ENCODE measurements at places on chromosomes 1 and 21. TPM values are rescaled to one million over a fixed set of nuclear protein-coding genes. Genes with fewer than 3 reads are reported as not detected.

The RNF187 gene
- 97.5 TPM for total RNA-seq

The ZSWIM5 gene
- 9.7 TPM for total RNA-seq

The ATP1B1 gene
- total RNA-seq, result 378 TPM

The HLX gene
- total RNA-seq, result 1.7 TPM

The CELA3B gene
- 0.42 TPM for total RNA-seq

The C1orf53 gene
- 2.7 TPM for total RNA-seq

The CNR2 gene
- 0.13 TPM for total RNA-seq

The ID3 gene
- total RNA-seq, result 221 TPM

The ST6GALNAC5 gene
- 2.1 TPM for total RNA-seq

The TTC22 gene
- total RNA-seq, result 80.6 TPM

The SLC9C2 gene
- not detected for total RNA-seq

The LCE6A gene
- not detected for total RNA-seq

The DNAJC8 gene
- total RNA-seq, result 57.2 TPM

The RNF186 gene
- total RNA-seq, result 43.0 TPM

The KCND3 gene
- total RNA-seq, result 0.94 TPM

The CELA2B gene
- not detected for total RNA-seq

The APCS gene
- 0.84 TPM for total RNA-seq

The CYP4A11 gene
- not detected for total RNA-seq

The KRTAP15-1 gene
- total RNA-seq, result not detected

The FCRLA gene
- total RNA-seq, result 0.30 TPM

The MLLT11 gene
- total RNA-seq, result 1.3 TPM

The DIO1 gene
- 0.32 TPM for total RNA-seq

The PRR9 gene
- total RNA-seq, result not detected

Data from colonic mucosa (tissue), 4 donors.